ENCODE measurements at places on chromosomes 6 and 20.

- no peak for DNase-seq
Observed at GRCh38 chr20:19211661-19212468, 577 bp upstream of the SLC24A3 start.

DNA sequence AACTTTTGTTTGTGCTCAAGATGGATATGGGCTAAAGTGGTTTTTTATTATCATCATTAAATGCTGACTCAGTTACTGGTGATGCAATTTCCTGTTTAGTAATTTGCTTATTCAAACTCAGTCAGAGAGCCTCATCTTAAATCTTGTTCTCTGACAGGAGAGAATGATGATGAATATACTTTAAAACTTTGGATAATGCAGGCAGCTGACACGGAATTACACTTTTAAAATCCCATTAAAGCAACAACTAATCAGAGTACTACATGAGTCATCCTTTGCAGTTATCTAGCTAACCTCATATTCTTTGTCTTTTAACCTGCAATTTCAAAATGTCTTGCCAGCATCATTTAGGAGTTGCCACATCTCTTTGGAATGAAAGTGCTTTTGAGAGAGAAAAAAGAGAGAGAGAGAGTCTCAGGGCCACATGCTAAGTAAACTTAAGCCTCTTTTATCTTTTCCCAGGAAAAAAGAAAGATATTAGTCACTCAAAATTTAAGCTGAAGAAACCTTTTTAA is 9.2 kb upstream of the C6orf141 start:
- DNase-seq = peak; percentile 93

DNA sequence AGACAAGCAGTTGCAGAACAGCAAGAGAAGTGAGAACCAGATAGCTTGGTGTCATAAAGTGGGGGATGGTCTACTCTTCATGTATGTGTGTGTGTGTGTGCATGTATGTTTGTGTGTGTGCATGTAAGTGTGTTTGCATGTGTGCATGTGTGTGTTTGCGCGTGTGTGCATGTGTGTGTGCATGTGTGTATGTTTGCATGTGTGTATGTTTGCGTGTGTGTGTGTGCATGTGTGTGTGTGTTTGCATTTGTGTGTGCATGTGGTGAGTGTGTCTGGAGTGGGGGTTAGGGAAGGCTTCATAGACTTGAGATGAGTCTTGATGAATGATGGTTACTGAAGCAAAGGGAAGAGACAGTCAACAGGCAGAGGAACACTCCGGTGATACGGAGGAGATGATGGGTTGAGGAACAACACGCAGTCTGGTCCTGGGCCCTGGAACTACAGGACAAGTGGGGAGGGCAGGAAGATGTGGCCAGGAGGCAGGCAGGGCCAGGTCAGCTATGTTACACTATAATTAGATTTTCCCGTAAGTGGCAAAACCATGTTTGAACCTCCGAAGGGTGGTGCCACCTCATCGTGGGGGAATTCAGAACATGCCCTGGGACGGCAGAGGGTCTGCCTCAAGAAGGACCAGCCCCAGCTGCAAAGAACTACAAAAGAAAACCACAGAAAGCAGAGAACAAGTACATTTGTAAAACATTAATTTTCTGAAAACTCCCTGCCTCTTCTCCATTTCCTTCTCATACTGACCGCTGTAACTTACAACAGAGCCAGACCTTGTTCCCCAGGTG is 38.7 kb upstream of the PDE10A start:
- DNase-seq = no peak

DNA sequence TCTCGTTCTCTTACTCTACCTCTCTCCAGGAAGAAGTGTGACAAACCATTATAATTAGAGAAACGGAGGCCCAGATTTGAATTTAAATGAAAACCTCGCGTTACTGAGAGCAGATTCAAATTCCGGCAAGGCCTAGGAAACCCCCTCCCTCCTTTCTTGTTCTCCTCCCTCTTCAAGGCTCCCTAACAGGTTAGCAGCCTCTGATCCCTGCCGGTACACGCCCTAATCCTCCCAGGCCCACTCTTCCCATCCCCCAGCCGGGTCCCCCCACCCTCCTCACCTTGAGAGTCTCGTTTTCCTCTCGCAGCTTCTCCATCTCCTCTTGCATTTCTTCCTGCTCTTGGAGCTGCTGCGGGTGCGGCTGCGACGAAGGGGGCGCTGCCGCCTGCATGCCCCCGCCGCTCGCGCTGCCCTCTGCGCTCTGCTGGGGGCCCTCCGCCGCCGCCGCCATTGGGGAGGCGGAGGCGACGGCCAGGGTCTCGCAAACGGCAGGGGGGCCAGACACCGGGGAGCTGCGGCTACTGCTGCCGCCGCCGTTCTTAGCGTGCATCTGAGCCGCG is 3.8 kb downstream of the MTCL3 start:
- peak; percentile 28 for DNase-seq

DNA sequence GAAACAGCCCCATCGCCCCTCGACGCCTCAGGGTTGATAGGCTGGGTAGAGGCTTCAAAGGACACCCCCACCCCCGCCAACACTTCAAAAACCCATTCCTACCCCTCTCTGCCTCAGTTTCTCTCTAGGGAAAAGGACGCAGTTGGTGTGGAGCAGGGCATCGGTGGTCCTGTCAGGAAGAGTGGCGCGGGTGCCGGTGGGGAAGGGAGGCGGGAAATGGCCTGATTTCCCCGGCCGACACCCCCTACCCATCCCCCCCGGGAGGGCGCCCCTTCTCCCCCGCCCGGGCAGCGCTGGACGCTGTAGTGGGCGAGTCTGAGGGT is 367 bp downstream of the NRSN2 start:
- DNase-seq = no peak

- DNase-seq = no peak
Observed at GRCh38 chr6:154814063-154814462, 80.8 kb downstream of the SCAF8 start.

DNA sequence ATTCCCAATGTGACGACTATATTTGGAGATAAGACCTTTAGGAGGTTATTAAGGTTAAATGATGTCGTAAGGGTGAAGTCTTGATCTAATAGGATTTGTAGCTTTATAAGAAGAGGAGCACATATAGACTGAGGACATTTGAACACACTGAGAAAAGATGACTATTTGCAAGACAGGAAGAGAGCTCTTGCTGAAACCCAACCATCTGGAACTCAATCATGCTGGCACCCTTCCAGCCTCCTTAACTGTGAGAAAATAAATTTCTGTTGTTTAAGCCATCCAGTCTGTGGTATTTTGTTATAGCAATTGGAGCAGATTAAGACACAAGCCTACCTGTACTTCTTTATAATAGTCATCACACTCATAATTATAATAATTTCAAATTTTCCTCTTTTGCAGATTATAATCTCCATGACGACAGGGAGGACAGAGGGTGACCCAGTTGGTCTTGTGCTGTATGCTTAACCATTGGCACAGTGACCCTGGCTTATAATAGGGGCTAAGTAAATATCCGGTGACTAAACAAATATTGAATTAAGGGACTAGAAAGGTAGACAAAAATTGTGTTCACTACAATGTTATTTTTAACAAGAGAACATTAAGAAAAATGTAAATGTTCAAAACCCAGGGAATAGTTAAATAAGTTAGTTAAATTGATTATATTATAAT is 206.4 kb upstream of the HDDC2 start:
- peak; percentile 43 for DNase-seq

- DNase-seq = no peak
Observed at GRCh38 chr6:34511915-34512737, 44.0 kb downstream of the SPDEF start.

DNA sequence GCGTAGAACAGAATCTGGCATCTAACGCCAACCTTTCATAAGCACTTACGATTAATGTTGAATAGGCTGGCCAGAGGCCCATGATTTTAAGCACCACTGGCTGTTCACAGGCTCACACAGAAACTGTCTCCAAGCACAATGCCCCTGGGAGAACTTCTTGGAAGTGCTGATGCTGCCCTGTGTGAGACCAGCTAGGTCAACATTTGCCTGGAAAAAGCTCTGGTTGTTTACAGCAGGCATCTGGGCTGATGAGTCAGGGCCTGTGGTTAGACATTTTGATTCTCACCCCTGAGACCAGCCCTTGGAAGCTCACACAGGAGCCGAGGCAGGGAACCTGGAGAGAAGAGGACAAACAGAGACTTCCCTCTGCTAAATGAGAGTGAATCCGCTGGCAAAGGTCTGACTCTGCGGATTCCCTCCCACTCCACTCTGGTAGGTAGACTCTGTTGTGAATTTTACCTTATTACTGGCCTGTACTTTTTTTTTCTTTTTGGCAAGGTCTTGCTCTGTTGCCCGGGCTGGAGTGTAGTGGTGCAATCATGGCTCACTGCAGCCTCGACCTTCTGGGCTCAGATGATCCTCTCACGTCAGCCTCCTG is 6.8 kb upstream of the SULF2 start:
- peak; percentile 98 for DNase-seq

DNA sequence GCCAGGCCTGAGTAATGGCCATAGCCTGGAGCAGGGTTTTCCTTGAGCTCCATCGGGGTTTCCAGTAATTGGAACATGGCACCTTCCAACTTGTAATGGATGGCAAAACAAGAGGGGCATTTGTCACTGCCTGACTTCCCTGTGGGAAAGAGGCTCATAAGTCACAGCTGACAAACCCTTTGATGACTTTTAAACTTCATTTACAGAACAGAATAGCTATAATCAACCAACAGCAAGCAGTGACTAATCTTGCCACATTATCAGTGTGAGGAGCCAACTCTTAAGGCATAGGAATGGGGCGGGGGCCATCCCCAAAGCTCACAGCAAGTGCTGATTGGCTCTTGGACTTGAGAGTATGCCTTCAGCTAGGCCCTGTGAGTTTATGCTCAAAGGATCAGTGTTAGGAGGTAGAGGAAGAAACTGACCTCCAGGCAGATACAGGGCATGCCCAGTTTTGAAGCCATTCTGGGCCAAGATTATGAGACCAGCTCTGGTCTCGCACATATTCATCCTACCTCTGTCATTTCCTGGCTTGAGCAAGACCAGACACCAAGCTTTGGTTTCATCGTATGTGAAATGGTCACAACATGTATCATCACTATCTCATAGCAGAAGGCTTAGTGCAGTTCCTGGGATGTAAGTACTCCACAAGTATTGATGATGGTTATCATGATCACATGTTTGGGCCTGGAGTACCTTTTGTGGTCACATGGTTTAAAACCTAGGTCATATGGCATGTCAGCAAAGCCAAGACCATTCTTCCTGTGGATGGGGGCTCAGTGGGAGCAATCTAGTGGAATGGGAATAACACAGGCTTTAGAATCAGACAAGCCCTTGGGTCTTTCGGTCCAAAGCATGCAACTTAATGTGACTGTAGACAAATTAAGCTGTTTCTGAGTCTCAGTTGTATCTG is 49.2 kb downstream of the EIF2S2 start:
- peak; percentile 77 for DNase-seq

GRCh38 chr6:27892649-27893058 is 19.5 kb downstream of the OR2B2 start:
- DNase-seq = peak; percentile 31

All from fibroblast of mammary gland (primary cell).